ENCODE measurements at places on chromosomes 6 and 20.
A peak's percentile ranks its signal among the peaks of the same experiment; 100 is the strongest.

GRCh38 chr6:72783666-72784065, 161.8 kb downstream of the KCNQ5 start:
- no peak for DNase-seq

- no peak for DNase-seq
Measured at GRCh38 chr6:23526526-23526925, 599.5 kb upstream of the NRSN1 start.

DNA sequence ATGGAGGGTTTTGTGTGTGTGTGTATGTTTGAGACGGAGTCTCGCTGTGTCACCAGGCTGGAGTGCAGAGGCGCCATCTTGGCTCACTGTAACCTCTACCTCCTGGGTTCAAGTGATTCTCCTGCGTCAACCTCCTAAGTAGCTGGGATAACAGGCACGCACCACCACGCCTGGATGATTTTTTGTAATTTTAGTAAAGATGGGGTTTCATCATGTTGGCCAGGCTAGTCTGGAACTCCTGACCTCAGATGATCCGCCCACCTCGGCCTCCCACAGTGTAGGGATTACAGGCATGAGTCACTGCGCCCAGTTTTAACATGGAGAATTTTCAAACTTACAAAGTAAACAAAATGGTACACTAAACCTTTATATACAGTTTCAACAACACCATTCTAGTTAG, 22.8 kb downstream of the AMD1 start:
- DNase-seq: no peak

DNA sequence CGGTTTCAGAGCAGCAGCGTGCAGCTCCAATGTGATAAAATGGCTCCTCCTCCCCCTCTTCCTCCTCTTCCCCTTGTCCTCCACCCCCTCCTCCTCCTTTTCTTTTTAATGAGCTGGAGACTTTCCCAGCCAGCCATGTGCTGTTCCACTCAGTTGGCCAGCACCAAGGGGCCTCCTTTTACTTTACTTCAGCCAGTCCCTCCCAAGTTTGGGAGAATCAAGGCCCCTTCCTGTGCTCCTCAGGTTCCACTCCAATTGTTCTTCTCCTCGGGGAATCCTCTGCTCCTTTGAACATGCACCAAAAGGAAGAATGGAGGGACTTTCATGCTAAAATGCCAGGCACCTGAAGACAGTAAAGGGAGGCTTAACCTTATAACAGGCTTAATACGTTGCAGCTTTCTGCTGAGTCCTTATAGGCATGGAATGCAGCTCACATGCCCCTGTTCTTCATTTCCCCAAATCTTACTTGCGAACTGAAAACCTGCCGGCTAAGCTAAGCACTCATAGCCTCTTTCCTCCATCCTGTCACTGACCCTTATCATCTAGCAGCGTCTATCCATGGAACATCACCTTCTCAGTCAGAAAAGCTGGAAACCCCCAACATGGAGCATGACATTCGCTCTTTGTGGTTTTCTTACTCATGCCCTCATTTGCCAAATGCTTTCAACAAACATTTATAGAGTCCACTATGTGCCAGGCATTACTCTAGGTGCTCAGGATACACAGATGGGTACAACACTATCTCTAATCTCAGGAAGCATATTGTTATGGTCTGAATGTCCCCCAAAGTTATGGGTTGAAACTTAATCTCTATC, 170.6 kb downstream of the PHACTR1 start:
- DNase-seq: peak; percentile 82

DNA sequence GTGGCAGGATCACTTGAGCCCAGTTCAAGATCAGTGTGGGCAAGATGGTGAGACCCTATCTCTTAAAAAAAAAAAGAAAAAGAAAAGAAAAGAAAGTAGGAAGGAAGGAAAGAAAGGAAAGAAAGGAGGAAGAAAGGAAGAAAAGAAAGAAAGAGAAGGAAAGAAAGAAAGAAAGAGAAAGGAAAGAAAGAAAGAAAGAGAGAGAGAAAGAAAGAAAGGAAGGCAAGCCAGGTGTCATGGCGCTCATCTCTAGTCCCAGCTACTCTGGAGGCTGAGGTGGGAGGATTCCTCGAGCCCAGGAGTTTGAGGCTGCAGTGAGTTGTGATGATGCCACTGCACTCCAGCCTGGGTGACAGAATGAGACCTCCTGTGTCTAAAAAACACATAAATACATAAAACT, 11.5 kb upstream of the SRC start:
- DNase-seq: no peak

- DNase-seq: no peak
Measured at GRCh38 chr6:30155520-30156261, 5.3 kb downstream of the TRIM10 start.

DNA sequence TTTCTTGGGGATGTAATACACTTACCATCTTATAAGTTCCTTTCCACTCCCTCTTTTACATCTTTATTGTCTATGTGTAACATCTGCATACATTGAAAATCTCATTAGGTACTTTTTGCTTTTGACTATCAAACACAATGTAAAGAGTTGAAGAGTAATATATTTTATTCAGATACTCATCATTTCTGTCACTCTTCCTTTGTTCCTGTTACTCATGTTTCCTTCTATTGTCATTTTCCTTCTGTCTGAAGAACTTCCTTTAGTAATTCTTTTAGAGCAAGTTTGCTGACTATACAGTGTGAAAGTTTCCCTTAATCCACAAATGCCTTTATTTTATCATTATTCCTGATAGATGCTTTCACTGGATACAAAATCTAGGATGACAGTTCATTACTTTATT, 339.8 kb downstream of the SOX4 start:
- no peak for DNase-seq

GRCh38 chr20:50054626-50055511, 58.1 kb downstream of the UBE2V1 start:
- DNase-seq: peak; percentile 80

DNA sequence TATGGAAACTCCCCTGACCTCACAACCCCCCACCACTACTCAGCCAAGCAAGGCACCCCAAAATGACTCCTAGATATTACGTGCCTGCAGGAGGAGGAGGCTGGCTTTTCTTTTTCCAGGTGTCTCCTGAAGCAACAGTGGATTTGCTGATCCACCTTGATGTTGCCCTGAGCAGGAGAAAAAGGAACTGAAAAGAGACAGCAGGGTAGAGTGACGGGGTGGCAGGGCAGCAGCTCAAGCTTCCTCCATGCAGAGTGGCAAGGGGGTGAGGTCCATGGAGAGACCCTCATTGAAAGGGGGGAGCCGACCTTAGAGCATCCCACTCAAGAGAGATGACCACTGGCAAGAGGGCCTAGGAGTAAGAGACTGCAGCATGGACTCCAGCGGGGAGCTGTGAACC, 112.0 kb upstream of the SIRPA start:
- DNase-seq: no peak

DNA sequence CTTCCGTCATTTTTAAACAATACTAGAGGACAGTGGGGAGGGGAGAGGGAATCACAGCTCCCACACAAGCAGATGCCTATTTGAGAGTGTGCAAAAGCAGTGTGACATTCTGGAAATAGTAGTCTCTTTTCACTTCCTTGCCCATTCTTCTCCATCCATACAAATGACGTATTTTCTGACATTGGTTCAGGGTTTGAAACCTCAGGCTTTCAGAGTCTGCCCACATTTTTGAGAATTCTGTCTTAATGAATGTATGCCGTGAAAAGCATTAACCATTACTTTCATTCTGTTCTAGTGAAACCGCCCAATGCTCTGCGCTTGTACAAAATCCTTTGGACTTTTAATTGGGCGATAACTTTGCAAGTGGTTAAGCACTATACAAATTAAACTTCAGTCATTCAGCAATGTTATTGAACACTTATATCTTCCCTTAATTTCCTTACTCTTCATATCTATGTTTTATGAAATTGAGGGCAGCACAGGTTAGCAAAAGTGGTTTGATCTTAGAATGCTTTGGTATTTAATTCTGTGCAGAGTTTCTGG, 265.7 kb downstream of the SOX4 start:
- no peak for DNase-seq

DNA sequence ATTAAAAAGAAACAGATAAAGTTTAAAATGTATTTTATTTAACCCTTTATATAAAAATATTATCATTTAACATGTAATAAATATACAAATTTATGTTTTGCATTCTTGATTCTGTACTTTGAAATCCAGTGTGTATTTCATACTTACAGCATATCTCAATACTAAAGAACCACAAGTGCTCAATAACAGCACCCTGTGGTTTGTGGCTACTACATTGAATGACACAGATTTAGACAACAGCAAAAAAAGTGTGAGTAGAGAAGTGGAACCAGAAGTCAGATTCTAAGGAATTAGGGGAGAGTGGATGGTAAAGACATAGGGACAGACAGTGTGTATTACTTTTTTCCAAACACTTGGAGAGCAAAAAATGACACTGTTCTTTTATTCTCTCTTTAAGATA, 524.5 kb downstream of the BMP2 start:
- no peak for DNase-seq

DNA sequence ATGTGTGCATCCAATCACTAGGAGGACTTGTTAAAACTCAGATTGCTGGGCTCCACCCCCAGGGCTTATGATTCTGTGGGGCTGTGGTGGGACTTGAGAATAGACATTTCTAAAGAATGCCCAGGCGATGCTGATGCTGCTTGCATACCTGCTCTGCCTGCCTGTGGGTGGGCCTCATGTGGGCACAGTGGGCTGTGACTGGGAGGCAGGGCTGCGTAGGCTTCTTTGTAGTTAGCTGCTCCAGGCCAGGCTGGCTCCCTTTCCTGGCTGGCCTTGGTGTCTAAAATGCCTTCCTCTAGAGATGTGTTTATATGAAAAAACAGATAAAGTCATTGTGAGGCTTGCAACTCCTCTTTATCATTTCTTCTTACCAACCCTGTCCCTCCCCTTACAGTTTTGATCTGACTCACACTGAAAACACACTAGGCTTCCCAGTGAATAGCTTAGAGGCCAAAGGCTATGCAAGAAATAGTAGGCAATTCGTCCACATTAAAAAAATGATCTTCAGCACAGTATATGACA, 495.5 kb upstream of the MAP3K7 start:
- no peak for DNase-seq

GRCh38 chr6:132404736-132405135, 3.5 kb upstream of the MOXD1 start:
- no peak for DNase-seq

- no peak for DNase-seq
Measured at GRCh38 chr6:157982563-157983405, 1.1 kb downstream of the SYNJ2 start.

GRCh38 chr6:156808287-156808686, 31.1 kb downstream of the ARID1B start:
- no peak for DNase-seq

DNA sequence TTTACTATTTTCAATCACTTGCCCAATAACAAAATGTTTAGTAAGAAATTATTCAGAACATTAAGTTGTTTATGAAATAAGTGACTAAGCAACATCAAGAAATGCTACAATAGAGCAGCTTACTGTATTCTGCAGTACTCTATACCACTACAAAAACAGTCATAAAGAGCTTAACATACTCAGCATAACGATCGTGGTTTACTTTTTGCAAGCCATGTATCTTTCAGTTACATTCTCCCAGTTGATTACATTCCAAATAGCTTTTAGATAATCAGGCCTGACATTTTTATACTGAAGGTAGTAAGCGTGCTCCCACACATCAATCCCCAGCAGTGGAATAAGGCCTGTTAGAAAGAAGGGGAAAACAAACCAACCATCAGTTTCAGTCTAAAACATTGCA, 10.7 kb downstream of the SOD2 start:
- DNase-seq: no peak

GRCh38 chr6:124599656-124600055, 362.6 kb upstream of the RNF217 start:
- no peak for DNase-seq

DNA sequence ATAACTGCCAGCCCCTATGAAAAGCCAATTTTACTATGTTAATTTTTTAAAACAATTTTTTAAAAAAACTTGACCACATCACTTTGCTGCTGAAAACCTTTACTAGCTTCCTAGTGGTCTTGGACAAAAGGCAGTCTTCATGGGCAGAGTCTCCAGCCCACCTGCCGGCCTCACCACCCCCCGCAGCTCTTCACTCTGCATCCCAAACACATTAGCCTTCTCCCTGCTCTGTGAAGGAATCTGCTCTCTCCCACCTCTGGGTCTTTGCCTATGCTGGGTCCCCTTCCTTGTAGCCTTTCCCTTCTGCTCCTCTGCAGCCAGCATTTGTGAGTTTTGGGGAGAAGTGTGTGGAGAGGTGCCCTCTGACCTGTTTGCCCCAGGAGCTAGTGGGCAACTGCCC, 170.7 kb upstream of the MLN start:
- DNase-seq: no peak

DNA sequence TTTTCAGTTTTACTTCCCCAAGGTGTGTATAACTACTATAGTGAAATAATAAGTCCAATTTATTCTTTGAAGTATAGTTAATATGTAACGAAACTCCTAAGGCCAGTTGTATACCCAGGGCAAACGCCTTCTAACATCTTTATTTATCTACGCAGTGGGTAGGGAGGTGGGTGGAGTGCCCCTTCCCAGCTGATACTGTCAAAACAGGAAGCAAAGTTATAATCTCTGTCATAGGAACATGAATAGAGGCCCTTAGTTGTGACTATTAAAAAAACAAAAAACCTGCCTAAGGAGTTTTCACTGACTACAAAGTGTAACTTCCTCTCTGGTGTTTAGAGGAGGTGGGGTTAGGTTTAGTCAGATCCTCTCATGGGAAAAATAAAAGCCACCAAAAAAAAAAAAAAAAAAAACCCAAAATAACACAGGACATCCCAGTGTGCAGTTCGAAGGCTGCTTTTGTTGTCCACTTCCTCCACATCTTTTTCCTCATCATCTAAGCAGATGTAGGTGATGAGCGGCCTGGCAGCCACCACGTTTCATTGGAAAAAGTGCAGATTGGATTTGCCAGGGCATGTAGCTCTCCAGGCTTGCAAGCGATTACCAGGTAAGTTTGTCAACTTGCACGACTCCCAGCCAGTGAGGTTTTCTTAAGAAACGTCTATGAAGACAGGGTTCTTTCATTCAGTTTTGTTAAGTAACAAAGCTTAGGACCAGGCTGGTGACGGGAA, 58.7 kb downstream of the UTRN start:
- DNase-seq: no peak

GRCh38 chr6:165842281-165842936, 179.4 kb upstream of the PDE10A start:
- no peak for DNase-seq

- DNase-seq: peak; percentile 56
Measured at GRCh38 chr6:17863901-17864754, 123.3 kb downstream of the KIF13A start.

DNA sequence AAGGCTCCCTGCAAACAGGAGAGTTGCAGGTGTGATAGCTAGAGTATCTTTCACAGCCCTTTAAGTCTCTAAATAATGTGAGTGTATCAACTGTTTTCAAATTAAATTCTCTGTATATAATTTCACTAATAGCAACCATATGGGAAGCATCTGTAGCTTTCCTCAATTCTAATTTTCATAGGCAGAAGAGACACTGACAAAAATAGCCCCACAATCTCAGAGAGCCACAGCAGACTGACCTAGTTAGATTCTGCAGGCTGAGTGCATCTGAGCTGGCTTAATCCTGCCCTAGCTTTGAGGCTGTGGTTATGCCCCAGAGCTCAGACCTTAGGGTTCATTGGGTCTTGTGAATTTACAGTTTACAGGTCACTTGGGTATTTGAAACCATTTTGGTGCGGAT, 63.9 kb downstream of the MAP7 start:
- DNase-seq: no peak

All from right hindlimb (tissue), 1 donor.